ENCODE measurements at places on chromosomes 16 and 17. TPM values are rescaled to one million over a fixed set of nuclear protein-coding genes. Genes with fewer than 3 reads are reported as not detected.

DNA sequence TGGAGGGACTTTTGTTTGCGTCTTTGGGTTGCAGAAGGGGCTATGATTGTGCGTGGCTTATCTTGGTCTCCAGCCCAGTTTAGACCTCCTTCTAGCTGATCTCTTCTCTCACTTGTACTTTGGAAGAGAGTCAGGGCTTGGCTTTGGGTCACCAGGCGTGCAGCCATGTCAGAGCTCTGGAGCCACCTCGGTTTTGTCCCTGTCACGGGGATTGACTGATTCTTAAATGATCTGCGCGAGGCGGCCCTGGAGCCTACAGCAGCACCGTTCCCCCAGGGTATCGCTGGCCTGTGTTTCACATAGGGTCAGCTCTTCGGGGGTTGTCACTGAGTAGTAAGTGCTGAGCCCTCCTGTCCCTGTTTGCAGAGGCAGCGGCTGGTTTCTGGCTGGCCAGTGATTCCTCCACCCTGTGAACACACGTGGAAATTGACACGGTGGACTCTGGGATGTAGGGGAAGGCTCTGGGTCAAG is 209.8 kb upstream of the CHMP6 start:
- DNase-seq, result no peak

DNA sequence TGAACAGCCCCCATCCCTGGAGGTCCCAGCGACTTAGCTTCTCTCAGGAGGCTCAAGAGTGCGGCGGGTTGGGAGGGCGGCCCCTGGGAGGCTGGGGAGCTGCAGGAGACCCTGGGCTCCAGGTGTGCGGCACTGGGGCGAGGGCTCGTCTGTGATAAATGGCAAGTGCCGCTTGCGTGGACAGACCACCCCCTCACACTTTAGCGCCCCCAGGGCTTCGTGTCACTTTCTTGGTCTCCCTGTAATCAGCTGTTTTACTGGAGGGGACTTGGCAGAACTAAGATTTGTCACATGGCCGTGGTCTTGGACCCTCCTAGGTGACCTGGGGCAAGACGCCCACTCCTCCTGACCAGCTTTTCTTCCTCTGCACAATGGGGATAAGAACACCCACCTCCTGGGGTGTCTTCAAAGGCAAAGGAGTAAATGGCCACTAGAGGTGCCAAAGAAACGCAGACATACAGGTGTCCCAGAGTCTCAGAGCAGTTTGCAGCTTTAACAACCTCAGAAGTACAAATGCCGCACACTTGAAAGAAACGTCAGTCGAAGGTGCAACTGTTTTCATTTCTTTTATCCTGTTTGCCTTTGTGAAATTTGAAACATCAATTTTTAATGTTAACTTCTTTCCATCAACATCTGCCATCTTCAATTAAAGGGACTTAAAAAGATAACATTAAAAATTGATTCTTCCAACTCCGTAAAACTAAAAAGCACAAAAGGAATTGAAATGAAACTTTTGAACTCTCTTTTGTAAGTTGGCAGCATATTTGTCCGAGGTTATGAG is 946 bp downstream of the OSGIN1 start:
- DNase-seq, result no peak

GRCh38 chr16:86978445-86979030 is 338.7 kb downstream of the C16orf95 start:
- no peak for DNase-seq

DNA sequence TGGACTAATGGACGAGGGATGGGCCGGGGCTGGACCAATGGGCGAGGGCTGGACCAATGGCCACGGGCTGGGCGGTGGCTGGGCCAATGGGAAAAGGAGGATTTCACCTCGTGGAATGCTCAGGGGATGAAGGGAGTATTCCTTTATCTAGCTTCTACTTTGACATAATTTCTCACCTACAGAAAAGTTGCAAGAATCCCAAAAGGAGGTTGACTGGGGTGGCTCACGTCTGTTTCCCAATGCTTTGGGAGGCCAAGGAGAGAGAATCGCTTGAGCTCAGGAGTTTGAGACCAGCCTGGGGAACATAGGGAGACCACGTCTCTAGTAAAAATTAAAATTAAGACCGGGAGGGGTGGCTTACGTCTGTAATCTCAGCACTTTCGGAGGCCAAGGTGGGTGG is 5.7 kb upstream of the FLYWCH1 start:
- no peak for DNase-seq

DNA sequence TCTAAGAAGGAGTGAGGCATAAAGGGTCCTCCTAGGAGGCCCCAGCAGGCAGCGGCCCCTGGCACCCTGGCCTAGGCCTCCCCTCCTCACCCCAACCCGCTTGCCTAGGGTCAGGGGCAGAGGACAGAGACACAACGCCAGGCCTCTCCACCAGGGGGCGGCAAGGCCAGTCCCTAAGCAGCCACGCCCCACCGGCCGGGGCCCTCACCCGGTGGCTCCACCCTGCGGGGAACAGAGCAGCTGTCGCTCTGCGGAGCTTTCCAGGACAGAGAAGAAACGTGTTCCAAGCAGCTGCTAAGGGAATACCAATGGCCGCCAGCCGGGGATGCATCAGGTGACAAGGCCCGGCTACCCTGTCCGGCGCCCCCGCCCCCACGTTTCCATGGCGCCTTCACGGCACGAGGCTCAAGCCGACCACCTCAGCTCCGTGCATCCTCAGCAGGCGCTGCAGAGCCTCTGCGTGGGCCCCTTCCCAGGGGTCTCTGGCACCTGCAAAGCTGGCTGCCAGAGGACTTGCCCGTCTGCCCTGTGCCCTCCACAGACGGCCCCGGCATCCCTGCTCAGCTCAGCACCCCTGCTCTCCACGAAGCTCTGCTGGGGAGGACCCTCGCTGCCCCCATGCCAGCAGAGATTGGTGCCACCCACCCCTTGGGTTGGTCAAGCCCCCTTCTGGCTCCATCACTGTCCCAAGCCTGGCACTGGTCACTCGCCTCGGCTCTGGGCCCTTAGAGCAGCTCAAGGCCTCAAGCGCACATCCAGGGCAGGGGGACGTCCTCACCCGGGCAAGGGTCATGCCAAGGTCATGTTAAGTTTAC is 5.6 kb downstream of the ZNF598 start:
- DNase-seq, result peak; percentile 99

DNA sequence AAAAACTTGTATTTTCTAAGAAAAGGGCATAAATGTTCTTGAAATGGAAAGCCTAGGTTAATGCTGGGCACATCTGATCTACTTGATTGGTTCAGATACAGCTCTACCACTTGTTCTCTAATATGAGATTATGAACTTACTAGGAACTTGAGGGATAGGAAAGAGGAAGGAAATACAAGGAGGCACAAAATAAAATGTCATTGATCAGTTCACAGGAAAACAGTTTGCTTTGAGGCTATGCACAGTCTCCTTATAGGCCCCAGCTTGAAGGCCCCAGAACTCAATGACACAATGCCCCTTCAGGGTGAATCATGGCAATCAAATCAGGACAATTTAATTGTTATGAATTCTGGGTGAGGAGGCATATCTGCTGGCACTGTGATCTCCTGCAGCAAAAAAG is 27.1 kb downstream of the NXPH3 start:
- DNase-seq, result no peak

DNA sequence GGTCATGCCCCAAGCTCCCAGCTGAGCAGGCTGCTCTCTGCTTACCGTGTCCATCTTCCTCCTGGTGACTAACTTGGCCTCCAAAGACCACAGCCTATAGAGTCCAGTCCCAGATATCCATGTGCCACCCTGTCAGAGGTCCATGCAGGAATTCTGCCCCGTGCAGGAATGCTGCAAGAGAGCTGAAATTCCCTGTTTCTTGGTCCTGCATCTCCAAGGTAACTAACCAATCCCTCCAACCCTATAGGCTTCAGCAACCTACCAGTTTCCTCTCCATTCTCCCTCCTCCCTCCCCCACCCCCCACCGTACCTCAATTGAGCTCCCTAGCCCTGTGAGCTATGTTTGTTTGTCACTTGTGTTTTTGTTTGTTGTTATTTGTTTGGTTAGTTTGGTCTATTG is 9.6 kb upstream of the MKS1 start:
- DNase-seq, result no peak

- no peak for DNase-seq
Observed at GRCh38 chr16:49350265-49351095, 23.1 kb upstream of the C16orf78 start.

GRCh38 chr16:81035975-81036750 is 521 bp downstream of the ATMIN start:
- DNase-seq, result peak; percentile 66

GRCh38 chr17:18946536-18946935 is 5.4 kb upstream of the SLC5A10 start:
- no peak for DNase-seq

DNA sequence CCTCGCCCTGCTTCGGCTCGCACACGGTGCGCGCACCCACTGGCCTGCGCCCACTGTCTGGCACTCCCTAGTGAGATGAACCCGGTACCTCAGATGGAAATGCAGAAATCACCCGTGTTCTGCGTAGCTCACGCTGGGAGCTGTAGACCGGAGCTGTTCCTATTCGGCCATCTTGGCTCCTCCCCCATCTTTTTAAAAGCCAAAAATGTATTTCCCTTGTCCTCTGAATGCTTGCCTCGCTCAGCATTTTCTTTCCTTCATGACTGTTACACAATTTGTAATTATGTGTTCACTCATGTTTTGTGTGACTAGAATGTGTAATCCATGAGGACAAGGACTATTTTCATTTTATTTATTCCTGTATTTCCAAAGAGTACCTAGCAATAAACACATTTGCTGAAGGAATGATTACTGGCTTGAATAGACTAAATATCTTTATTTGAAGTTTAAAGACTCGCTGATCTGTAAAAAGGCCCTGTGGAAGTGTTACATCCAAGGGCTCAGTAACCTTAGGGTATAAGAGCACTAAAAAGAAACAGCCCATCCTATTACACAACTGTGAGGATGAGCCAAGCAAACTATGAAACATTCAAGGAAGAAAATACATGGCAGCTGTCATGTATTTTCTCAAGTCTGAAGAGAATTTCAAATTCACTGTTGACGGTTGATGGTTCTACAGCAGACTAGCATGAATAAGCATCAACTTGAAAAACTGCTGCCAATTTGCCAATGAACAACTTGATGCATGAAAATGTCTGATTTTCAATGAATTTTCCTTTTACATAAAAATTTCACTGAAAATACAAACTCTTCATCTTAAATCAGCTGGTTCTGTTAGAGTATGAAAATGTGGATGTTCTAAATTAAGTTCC is 192.6 kb downstream of the MYO1D start:
- no peak for DNase-seq

DNA sequence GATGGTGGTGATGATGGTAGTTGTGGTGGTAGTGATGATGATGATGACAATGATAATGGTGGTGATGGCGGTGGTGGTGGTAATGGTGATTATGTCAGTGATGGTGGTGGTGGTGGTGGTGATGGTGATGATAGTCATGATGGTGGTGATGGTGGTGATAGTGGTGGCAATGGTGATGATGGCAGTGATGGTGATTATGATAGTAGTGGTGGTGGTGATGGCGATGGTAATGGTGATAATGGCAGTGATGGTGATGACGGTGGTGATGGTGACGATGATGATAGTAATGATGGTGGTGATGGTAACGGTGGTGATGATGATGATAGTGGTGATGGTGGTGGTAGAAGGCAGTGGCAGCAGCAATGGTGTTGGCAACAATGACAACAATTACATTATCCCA is 55.3 kb downstream of the RBFOX3 start:
- no peak for DNase-seq

DNA sequence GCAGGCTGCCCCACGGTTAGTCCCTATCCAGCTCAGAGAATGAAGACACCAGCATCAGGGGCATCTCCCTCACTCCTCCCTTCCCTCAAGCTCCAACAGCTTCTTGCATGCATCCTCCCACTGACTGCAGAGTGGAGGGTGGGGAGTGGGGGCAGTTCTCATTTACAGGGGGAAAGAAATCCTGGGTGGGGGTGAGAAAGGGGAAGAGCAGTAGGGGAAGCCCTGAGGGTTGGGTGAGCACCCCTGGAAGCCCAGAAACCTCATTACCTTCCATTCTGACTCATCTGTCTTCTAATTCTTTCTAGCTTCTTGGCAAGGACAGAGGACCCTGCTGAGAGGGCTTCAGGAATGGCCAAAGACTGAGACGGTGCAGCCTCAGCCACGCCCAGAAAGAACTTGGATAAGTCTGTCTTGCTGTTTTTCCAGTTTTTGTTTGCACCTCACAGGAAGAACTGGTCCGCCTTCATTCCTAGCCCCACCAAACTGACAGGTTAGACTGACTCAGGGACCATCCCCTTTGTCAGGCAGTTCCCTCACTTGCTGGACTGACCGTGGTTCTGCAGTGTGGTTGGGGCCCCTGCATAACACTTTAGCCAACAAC is 52.5 kb upstream of the WSB1 start:
- DNase-seq, result no peak

DNA sequence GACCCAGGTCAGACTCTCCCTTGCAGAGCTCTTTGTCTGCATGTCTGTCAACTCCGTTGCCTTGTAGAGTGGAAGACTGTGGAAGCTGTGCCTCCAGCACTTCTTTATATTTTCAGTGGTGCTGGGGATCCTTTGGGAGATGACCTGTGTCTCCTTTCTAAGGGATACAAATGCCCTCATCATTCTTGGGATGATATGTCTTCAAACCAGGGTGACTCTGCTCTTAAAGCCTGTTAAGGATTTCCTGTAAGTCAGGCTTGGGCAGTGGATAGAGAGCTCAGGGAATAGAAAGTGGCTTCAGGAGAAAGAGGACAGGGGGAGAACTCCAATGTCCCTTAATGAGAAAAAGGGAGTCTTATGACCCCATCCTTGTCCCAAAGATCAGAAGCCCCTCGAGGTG is 1.5 kb downstream of the HOXB3 start:
- DNase-seq, result no peak

- no peak for DNase-seq
Observed at GRCh38 chr17:32355649-32356377, 5.9 kb downstream of the ZNF207 start.

- DNase-seq, result no peak
Observed at GRCh38 chr16:50313596-50314478, 47.5 kb downstream of the ADCY7 start.

Gene RNU2-1
- total RNA-seq, result 2,656 TPM

Gene ATP2A3
- total RNA-seq, result 32.0 TPM

Gene TEKT5
- not detected for total RNA-seq

Gene OMG
- not detected for total RNA-seq

Gene MAF
- total RNA-seq, result 2.7 TPM

Gene PRRT2
- 12.8 TPM for total RNA-seq

Gene ODAD4
- total RNA-seq, result 1.3 TPM

Gene TBC1D3H
- not detected for total RNA-seq

Gene C17orf50
- total RNA-seq, result not detected

Gene TBC1D3L
- 8.1 TPM for total RNA-seq

Gene CACNA1H
- 27.2 TPM for total RNA-seq

Gene NPW
- 10.3 TPM for total RNA-seq

Gene RANGRF
- total RNA-seq, result 39.4 TPM

Gene GAS7
- total RNA-seq, result 14.5 TPM
